ENCODE measurements at places on chromosomes 5 and 9.

DNA sequence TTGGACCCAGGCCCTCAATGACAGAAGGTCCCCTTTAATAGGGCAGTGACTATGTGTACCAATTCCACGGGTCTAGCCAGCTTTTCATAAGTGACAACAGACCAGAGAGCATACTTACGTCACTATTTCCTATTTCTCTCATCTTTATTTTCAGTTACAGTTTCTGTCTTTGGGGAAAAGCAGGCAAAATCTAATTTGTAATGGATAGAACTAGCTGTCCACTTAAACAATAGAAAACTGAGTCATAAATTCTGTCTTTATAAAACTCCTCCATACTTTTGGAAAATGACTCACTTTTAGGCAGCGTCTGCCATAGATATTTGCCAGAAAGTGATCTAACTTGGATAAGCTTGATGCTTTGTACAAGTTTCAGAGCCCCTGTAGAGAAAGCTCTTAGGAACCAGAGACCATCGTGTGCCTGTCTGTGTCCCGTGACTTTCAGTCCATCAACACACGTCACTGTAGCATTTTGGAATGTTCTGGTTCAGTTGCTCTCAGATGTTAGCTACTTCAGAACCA is 101.9 kb downstream of the F2RL2 start:
- DNase-seq = no peak

DNA sequence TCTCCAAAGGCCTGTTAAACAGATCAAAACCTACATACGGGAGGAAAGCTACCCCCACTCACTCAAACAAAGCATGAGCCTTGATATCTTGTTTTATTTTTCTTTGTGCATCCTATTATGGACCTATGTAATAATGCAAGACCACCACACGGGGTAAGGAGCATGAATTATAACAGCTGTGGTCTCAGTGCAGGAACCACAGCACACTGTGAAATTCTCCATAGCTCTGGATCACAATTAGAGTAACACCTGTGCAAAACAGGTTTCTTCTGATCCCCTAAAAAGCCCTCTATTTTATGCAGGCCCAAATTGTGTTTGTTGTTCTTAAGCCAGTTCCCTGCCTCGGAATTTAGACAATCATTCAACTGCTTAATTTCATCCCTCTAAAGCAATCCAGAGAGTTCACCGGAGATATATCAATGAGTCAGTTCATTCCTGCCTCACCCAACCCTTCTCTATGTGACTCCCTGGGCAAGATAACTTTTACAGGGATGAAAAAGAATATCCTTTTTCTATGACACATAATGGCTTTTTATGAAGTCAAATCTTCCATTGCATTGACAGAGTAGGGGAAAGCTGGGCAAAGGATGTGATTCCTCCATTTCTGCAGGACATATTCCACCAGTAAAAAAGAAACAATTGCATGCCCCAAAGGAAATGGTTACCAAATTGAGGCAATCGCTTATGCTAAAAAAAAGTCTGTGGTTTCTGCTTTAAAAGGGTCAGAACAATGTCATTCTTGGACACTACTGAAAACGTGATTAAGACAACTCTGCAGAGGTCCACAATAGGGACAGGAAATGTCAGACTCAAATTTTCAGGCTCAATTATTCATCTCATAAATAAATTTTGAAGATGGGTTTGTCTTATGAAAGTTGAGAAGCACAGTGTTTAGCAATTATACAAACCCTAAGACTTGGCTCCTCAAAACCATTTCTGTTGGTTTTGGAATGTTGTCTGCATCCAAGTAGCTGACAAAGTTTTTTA is 41.6 kb upstream of the FST start:
- DNase-seq = no peak

DNA sequence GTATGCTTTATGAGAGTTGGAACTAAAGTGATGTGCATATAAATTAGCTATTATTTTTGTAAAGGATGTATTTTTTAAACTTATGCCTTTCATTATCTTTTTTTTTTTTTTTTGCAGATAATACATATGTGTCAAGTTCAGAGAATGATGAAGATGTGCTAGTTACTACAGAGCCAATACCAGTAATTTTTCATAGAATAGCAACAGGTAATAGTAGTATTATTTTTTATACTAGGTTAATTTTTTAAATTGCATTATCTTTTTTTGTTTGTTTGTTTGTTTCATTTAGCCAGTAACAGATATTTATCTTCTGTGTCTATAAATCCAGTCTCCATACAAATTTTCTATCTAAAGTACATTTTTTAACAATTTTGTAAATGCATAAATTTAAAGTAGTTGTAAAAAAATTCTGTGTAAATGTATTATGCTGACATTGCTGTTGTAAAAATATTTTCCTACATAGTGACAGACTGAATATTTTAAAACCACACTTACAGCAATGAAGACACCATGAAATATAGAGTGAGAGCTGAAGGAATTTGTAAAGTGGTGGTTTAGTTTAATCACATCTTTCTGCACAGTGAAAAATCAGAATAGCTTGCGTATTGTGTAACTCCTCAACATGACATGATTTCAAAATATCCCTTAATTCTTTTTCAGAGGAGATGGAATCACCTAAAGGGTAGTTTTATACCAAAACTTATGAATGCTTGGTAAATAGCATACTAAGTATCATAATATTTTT is 93.3 kb downstream of the PARP8 start:
- DNase-seq = no peak

- no peak for DNase-seq
Measured at GRCh38 chr9:95508242-95508967, 8.4 kb downstream of the PTCH1 start.

- no peak for DNase-seq
Measured at GRCh38 chr5:174493530-174493929, 230.9 kb upstream of the MSX2 start.
